ENCODE measurements at places on chromosomes 6 and 20.

GRCh38 chr6:127341471-127342202 is 1.8 kb downstream of the ECHDC1 start:
- peak; percentile 22 for DNase-seq

- peak; percentile 45 for DNase-seq
Measured at GRCh38 chr6:137705160-137706082, 161.6 kb upstream of the TNFAIP3 start.

DNA sequence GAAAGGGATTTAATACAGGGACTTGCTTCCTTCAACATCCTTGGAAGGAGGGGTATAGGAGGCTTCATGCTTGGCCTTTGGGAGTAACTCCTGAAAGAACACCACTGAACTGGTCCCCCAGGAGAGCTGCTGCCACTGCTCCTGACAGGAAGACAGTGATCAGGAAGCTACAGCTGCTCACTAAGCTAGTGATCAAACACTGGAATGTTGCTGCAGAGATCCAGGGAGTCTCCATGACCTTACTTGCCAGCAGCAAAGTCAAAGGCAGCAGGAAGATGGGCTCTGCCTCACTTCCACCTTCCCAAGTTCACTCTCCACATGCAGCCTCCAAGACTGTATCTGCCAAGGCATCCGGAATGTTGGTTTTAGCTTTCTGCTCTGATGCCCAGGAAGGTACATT is 31.8 kb downstream of the PIM1 start:
- DNase-seq, result no peak

- DNase-seq, result no peak
Measured at GRCh38 chr6:158516098-158516497, 43.8 kb upstream of the TMEM181 start.

GRCh38 chr6:7424967-7425807 is 35.6 kb downstream of the RIOK1 start:
- no peak for DNase-seq

DNA sequence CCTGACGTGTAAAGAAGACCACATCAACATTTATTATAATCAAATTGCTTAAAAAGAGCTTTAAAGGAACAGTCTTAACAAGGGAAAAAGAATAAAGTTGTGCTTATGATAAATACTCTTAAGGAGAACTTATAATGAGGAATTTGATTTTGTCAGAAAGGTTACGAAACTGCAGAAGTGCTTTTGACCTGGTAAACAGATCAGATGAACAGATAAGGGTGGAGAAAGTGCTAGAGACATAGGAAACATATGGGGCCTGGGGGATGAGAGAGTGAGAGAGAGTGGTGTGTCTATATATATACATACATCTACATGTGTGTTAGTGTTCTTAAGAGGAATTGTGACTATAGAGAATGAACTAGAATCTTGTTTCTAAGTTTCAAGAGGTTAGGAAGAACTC is 186.2 kb upstream of the GJE1 start:
- DNase-seq, result no peak

DNA sequence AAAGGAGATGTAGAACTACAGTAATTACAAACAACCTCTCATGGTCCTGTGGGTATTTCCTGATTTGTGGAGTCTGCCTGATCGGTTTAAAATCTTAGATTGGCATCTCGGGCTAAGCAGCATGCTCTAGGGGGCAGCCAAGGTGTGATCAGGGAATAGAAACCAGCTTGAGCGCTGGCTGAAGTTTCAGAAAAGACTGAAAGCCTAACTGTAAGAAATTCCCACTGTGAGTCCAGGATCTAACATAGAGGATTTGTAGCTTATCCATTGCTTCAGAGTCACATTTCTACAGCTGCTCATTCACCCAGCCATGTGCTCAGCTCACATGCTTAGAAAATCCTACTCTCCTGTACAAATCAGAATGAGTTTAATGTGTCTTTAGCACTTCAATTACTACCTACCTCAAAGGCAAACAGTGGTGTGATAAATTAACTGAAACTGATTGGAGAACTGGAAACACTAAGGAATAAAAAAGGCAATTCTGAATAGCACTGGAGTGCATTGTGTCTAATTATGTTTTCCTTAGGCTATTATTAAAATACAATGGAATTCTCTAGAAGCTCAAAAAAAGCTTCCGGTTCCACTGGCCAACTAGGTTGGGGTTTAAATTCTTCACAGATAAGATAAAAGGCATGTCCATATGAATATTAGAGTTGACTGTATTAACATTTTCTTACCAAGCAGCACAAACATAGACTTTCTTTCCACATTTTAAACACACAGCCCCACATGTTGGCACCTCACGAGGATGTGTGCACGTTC is 73.8 kb upstream of the MPC1 start:
- no peak for DNase-seq

- no peak for DNase-seq
Measured at GRCh38 chr20:14866841-14867514, 529.6 kb upstream of the FLRT3 start.

DNA sequence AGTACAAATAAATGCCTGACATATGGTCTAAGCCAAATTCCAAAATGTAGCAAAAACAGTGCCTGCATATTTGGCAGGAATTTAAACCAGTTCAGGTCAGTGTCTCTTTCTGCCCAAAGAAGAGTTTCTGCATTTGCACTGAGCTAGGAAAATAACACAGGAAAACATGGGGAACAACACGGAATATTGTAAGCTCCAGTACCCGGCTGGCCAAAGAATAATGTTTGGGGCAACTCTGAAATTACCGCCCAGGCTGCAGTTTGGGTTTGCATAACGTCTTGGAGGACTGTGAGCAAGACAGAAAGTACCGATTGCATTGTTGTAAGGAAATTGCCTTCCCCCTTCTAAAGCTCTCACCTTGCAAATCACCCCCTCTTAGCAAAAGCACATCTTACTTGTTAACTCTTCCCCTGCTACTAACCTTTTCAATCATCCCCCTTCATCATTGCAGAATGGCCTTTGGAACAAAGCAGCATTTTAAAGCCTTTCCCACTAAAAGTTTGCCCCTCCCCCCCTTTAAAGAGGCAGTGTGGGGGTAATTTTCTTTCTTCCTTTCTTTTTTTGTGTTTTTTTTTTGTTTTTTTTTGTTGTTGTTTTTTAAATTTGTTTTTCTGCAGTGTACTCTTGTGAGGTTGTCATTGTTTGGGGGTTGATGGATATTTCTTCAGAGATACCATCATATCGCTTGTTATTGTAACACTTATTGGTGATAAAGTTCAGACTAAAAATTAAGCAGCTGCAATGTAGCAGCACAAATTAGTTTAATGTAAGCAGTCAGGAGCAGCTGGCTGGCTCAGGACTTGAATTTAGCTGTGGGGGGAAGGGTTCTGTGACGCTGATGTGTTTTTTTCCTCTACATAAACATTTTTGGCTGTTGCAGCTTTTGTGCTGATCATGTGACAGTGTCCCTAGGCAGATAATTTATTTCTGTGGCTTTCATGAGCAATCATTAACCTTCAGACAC is 100.0 kb upstream of the CITED2 start:
- DNase-seq, result peak; percentile 34

- no peak for DNase-seq
Measured at GRCh38 chr20:55515832-55516231, 489.5 kb downstream of the CBLN4 start.

GRCh38 chr6:143755301-143755744 is 77.6 kb downstream of the PHACTR2 start:
- no peak for DNase-seq

GRCh38 chr6:68633972-68634725 is 933 bp upstream of the ADGRB3 start:
- DNase-seq, result no peak

GRCh38 chr6:129657483-129657882 is 52.5 kb downstream of the ARHGAP18 start:
- DNase-seq, result no peak

DNA sequence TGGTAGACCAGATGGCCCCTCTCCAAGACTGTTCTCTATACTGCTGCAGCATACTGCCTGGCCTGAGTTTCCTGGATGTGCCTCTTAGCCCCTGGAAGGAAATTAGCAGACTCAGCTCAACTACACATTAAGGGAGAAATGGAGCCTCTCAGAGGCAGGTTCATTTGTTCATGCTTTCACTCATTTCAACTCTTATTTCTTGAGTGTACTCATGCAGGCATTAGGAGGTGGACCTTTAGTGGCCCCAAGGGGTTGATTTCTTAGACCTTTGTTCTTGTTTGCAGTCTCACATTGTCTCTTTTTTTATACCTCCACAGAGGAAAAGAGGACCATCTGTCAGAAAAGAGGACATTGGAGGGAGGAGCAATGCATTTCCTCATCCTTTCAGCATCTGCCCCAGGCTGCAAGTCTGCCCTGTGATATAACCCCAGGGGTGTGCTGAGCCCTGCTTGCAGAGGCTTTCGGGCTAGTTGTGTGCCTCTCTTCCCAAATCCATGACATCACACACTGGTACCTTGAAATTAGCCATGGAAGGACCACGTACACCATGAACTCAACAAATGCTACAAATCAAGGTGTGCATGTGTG is 456.2 kb downstream of the CD83 start:
- no peak for DNase-seq

DNA sequence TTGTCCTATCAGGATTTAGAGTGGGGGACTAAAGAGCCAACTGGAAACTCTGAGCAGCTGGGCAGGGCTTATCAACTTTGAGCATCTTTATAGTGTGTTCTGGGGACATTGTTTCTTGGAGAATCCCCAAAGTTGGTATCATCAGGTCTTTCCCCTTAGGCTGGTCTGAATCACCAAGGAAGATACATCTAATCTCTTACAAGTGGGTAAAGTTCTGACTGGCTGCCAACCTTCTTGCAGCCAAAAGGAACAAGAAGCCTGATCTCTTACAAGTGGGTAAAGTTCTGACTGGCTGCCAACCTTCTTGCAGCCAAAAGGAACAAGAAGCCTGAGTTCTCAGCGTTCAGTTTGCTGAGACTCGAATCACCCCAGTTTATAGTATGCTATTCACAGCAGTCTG is 1.6 kb upstream of the MED23 start:
- no peak for DNase-seq

DNA sequence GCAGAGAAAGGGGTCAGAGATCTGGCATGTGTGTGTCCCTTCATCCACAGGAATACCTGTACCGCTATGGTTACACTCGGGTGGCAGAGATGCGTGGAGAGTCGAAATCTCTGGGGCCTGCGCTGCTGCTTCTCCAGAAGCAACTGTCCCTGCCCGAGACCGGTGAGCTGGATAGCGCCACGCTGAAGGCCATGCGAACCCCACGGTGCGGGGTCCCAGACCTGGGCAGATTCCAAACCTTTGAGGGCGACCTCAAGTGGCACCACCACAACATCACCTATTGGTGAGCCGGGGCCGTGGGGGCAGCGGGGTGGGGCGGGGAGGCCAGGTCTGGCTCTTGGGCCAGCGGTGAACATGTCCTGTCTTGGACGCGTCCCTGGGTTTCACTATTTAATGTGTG is 1.1 kb downstream of the MMP9 start:
- no peak for DNase-seq

GRCh38 chr6:110949679-110950285 is 8.7 kb upstream of the GTF3C6 start:
- DNase-seq, result no peak

GRCh38 chr6:154932515-154933027 is 62.5 kb upstream of the TIAM2 start:
- no peak for DNase-seq

- no peak for DNase-seq
Measured at GRCh38 chr6:139376604-139377218, 2.3 kb upstream of the CITED2 start.

Measured in GM13976 (cell line).